Adrenal gland (tissue), 19 donors: ENCODE measurements at places on chromosomes 12 and 14. TPM values are rescaled to one million over a fixed set of nuclear protein-coding genes. Genes with fewer than 3 reads are reported as not detected.

GRCh38 chr14:92516966-92517506, 3.5 kb downstream of the RIN3 start:
- H3K27me3 ChIP-seq, result no peaks in the 10 kb centered on the region
- peaks cover 20% of the 10 kb centered on the region for H3K4me1 ChIP-seq

DNA sequence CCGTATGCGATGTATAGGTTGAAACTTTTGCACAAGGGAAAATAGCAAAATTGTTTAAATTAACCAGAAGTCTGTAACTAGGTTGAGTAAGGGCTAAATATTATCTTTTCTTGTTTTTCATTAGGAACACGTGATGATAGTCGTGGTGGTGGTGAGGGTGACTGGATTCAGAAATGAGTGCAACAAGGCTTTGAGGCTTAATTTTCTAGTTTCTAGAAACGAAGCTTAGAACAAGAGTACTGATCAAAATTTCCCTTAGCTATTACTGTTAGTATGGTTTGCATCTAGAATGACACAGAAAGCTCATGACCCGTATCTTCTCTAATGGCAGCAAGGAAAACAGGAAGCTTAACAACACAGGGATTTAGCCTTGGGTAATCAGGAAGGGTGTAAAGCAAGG, 7.0 kb downstream of the SLIRP start:
- H3K27ac ChIP-seq, result no peak overlapping the region
- no peaks in the 10 kb centered on the region for H3K27me3 ChIP-seq

GRCh38 chr12:60205500-60205899, 609.7 kb downstream of the SLC16A7 start:
- no peaks in the 10 kb centered on the region for H3K4me1 ChIP-seq
- H3K36me3 ChIP-seq, result no peaks in the 10 kb centered on the region
- H3K27ac ChIP-seq, result no peak overlapping the region
- no peaks in the 10 kb centered on the region for H3K27me3 ChIP-seq
- no peak for DNase-seq

DNA sequence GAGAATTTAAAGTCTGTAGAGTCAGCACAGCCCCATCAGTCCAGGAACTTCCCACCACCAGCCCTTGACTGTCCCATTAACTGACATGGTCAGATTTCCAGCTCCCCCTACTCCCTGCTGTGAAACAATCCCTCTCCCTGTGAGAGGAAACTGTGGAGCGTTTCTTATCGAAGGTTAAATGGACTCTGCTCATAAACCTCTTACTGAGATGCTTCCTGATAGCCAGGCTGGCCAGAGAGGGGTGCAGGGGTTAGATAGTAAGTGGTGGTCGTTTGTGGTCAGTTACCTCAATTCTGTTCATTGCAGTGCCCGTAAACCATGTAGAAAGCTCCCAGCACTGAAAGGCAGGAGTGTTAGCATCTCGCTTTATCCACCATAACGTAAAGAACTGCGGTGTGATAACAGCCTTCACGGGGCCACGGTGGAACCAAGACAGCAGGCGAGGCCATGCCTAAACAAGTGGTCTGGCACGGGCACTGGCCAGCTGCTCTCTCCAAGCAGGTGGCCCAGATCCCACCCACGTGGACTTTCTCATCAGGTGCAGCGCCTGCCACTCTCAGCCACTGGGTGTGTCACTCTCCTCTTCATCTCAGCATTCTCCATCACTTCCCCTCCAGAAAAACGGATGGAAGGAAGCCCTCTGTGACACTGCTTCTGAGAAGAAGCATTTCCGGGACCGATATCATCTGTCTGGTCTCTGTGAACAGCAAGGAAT, 102.2 kb downstream of the FBXL14 start:
- no peak overlapping the region for H3K4me3 ChIP-seq
- peak; percentile 42 for DNase-seq
- no peaks in the 10 kb centered on the region for H3K27me3 ChIP-seq
- peaks cover 13% of the 10 kb centered on the region for H3K36me3 ChIP-seq

DNA sequence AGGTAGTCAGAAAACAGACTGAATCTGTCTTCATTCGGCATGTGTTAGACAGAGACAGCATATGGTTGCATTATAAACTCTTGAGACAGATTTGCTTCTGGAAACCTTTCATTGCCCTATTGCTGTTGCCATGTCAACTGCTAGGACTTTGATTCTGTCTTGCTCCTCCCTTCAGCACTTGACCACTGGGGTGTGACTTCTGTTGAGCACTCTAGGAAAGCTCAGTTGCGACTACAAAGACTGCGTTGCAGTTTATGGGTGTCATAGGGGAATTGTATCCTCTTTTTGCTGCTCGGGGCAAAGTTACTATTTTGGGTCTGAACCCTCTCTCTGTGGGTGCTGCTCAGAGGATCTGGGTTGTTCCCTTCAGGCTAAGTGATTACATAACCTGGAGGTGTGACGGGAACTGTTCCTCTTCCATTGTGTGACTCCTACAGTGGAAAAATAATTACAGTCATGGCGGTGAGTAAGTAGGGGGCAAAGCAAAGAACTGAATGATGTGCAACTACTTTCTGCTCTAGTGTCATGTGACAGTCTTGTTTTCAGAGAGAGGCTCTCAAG, 44.3 kb upstream of the TRIM9 start:
- H3K4me1 ChIP-seq, result no peaks in the 10 kb centered on the region
- DNase-seq, result no peak
- H3K36me3 ChIP-seq, result no peaks in the 10 kb centered on the region
- no peak overlapping the region for H3K4me3 ChIP-seq
- H3K27me3 ChIP-seq, result no peaks in the 10 kb centered on the region

- H3K27ac ChIP-seq, result no peak overlapping the region
- no peaks in the 10 kb centered on the region for H3K36me3 ChIP-seq
- DNase-seq, result no peak
- H3K4me3 ChIP-seq, result no peak overlapping the region
- peaks cover 3% of the 10 kb centered on the region for H3K27me3 ChIP-seq
- H3K4me1 ChIP-seq, result no peaks in the 10 kb centered on the region
Observed at GRCh38 chr12:55624056-55624455, 12.6 kb upstream of the OR10P1 start.

DNA sequence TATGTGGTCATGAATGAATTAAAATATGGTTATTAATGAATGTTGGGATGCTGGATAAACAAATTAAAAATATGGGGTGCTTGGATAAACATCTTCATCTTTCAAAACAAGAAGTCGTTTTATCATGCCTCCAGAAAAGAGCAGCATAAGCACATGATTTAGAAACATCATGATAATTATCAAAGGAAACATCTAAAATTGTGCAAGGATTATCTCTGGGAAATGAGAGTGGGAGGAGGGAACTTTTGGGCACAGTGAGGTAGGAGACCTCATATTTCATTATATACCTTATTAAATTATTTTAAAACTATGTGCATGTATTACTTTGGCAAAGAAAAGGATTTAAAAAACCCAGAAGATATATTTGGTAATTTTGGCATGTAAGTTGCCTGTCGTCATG, 8.9 kb downstream of the C3AR1 start:
- no peaks in the 10 kb centered on the region for H3K36me3 ChIP-seq
- no peak for DNase-seq
- no peak overlapping the region for H3K27ac ChIP-seq
- H3K4me1 ChIP-seq, result no peaks in the 10 kb centered on the region
- no peaks in the 10 kb centered on the region for H3K27me3 ChIP-seq

DNA sequence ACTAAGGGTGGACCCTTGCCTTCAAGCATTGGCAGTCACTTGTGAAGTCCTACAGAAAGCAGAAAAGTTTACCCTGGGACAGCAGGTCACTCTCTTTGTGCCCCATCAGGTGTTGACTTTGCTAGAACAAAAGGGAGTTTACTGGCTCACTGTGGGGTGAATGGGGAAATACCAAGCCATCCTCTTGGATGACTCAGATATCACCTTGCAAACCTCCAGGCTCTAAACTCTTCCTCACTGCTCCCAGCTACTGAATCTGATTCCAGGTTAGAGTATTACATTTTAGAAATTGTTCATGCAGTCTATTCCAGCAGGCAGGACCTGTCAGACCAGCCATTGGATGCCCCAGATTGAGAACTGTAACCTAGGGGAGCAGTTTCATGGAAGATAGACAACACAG, 7.3 kb upstream of the EDDM3B start:
- H3K4me3 ChIP-seq, result no peak overlapping the region
- H3K36me3 ChIP-seq, result no peaks in the 10 kb centered on the region
- H3K4me1 ChIP-seq, result no peaks in the 10 kb centered on the region
- no peak for DNase-seq

GRCh38 chr14:73240816-73241480, 3.6 kb downstream of the PAPLN start:
- H3K27me3 ChIP-seq, result peaks cover 7% of the 10 kb centered on the region
- no peak overlapping the region for H3K27ac ChIP-seq
- H3K36me3 ChIP-seq, result no peaks in the 10 kb centered on the region
- no peak overlapping the region for H3K4me3 ChIP-seq

GRCh38 chr14:81416981-81417380, 16.9 kb upstream of the STON2 start:
- H3K4me1 ChIP-seq, result no peaks in the 10 kb centered on the region
- no peaks in the 10 kb centered on the region for H3K36me3 ChIP-seq
- no peak overlapping the region for H3K27ac ChIP-seq
- DNase-seq, result no peak

DNA sequence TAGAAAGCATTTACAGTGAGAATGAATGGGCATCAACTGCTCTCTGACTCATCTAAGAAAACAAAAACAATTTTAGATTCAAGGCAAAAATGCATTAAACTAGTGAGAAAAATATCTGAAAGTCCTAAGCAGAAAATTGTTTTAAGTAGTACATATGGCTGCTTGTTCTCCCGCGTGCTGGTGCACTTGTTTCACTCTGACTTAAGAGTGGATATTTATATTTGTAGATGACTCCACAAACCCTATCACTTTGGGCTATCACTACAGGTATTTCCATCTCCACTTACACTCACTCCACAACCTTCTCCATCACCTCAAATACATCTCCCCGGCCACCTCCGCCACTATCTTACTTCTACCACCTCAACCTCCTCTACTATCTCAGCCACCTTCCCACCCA, 253.9 kb upstream of the EGLN3 start:
- DNase-seq, result no peak
- H3K4me1 ChIP-seq, result no peaks in the 10 kb centered on the region
- H3K4me3 ChIP-seq, result no peak overlapping the region
- H3K27ac ChIP-seq, result no peak overlapping the region
- no peaks in the 10 kb centered on the region for H3K36me3 ChIP-seq
- no peaks in the 10 kb centered on the region for H3K27me3 ChIP-seq

GRCh38 chr14:35971965-35972630, 146.0 kb downstream of the BRMS1L start:
- no peak for DNase-seq
- H3K27me3 ChIP-seq, result no peaks in the 10 kb centered on the region
- H3K27ac ChIP-seq, result no peak overlapping the region
- H3K4me1 ChIP-seq, result no peaks in the 10 kb centered on the region
- no peaks in the 10 kb centered on the region for H3K36me3 ChIP-seq

DNA sequence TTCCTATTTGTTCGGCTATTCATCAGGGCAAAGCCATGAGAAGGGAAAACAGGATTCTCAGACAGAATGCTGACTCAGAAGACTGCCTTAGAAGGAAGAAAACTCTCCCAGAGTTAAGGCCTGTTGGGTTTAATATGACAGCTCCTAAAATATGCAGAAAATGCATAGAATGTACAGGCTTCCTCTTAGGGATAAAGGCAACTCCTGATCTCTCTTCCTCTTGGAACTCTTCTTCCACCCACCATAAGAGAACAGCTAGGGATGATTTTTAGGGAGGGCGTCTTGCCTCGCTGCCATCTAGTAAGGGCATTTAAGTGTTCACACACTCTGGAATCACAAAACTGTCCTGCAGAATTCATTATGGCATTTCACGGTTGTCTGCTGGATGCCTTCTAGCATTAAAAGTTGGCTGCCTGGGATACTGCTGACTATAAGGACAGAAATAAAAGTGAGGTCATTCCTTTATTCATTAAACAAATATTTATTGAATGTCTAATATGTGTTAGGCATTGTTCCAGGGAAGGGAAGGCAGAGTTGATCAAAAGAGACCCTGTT, 73.7 kb downstream of the DCAF5 start:
- H3K36me3 ChIP-seq, result peaks cover 32% of the 10 kb centered on the region
- no peaks in the 10 kb centered on the region for H3K27me3 ChIP-seq
- no peaks in the 10 kb centered on the region for H3K4me1 ChIP-seq
- H3K27ac ChIP-seq, result peak overlapping the region; percentile 27

DNA sequence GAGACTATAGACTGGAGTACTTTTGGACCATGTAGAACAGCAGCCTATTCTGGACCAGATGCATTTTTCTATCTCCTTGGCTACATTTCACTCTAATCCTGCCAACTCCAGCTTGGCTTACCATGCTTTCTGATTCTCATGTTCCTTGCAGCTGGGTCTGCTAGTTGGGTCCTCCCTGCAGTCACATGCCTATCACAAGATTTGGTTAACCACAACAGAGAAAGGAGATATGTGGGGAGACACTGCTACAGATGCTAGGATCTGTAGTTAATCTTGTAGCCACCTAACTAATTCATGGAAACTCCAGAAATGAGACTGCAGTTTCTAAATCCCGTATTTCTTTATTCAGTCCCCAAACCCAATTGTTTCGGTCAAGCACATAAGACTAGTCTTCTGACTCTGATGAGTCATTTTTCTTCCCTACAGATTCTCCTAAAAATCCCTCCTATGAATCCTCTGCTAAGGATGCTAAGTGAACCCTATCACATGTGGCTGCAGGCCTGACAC, 410.6 kb downstream of the DAD1 start:
- no peaks in the 10 kb centered on the region for H3K27me3 ChIP-seq
- H3K36me3 ChIP-seq, result no peaks in the 10 kb centered on the region
- H3K4me1 ChIP-seq, result no peaks in the 10 kb centered on the region
- H3K4me3 ChIP-seq, result no peak overlapping the region

- no peak overlapping the region for H3K4me3 ChIP-seq
- no peaks in the 10 kb centered on the region for H3K27me3 ChIP-seq
- DNase-seq, result no peak
- no peak overlapping the region for H3K27ac ChIP-seq
- H3K4me1 ChIP-seq, result peaks cover 5% of the 10 kb centered on the region
- H3K36me3 ChIP-seq, result no peaks in the 10 kb centered on the region
Observed at GRCh38 chr14:67140556-67140955, 48.7 kb upstream of the GARIN2 start.

DNA sequence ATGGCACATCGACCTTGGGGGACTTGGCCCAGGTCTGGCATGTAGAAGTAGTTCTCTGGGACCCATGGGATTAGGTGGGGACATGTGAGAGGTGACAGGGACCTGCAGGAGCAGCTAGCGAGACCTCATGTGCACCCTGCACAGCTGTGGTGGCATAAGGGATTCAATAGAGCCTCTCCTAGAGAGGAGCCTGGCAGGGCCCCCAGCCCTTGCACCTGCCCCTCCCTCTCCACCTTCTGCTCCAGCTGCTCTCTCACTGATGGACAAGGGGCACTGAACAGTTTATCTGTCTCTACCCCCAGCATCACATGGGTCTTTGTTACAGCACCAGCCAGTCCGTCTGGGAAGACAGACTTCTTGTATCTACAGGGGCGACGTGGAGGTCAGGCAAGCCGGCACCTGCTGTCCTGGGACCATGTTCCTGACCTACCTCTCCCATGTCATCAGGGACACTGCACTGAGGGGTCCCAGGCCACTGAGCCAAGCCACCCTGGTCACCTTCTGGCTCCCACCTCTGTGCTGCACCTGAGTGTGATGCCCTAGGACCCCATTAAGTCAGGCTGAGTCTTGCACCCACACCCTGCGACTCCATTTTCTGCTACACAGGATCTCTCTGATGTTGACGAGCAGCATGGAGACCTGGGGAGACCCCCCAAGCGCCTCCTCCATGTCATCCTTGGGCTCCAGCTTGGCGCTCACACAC, 32.6 kb downstream of the DDX11 start:
- no peak overlapping the region for H3K27ac ChIP-seq
- H3K27me3 ChIP-seq, result no peaks in the 10 kb centered on the region
- DNase-seq, result no peak
- no peak overlapping the region for H3K4me3 ChIP-seq
- H3K36me3 ChIP-seq, result no peaks in the 10 kb centered on the region

TSHR gene
- polyA plus RNA-seq, result 0.27 TPM

OAS3 gene
- 9.3 TPM for polyA plus RNA-seq

TAS2R31 gene
- polyA plus RNA-seq, result 0.20 TPM

TMPRSS12 gene
- polyA plus RNA-seq, result 0.03 TPM

KIF26A gene
- polyA plus RNA-seq, result 16.1 TPM

GDF3 gene
- 1.8 TPM for polyA plus RNA-seq
